Mammary epithelial cell (primary cell): ENCODE measurements at places on chromosomes 6 and 20.

DNA sequence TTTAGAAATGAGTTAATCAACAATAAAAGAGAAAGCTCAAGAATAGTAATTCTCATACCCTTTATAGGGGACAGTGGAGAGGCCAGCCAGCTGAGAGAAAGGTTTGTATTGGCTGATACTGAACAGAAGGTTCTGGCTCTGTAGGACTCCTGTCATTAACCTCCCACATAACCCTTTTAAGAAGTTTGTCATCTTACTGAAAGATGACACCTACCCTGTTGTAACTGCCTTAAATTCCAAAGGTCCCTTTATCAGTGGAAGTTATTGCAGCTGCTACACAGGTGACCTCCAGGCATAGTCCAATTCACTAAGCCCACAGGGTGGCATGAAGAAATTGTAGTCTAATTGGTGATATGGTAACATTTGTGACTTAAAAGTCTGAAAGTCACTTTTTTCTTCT, 790.1 kb downstream of the TENT5A start:
- no peak for DNase-seq

DNA sequence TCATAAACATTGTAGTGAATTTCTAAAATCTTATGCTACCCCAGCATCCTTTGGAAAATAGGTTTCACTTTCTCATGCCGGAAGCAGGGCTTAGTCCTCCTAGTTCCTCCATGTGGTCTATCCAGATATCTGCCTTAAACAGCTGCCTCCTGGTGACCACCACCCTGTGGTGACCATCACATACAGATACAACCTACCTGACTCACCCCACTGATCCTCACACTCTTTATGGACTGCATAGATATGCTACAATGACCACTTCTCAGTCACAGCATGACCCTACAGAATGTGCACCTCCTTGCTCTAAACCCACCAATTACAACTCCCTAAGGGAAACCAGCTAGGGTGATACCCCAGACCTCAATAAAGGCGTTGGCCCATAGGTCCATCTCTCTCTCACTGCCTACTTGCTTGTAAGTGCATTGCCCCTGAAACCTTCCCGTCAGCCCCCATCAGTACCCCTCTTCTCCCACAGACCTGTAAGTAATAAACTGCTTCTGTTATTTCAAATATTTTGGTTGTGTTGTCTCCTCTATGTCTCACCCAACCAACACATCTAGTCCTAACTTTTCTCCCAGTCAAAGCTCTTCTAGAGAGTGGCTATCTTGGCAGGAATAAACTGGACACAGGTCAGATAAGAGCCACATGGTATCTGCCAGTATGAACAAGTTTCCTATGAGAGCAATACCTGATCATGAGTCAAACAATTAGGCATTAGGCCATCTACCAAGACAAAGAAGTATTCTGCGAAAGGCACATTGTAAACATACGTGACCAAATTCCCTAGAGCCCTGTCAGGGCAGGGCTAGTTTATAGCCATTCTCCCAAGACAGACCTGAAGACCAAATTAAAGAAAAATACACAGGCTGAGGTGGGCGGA, 39.4 kb upstream of the PLEKHG1 start:
- peak; percentile 98 for DNase-seq

DNA sequence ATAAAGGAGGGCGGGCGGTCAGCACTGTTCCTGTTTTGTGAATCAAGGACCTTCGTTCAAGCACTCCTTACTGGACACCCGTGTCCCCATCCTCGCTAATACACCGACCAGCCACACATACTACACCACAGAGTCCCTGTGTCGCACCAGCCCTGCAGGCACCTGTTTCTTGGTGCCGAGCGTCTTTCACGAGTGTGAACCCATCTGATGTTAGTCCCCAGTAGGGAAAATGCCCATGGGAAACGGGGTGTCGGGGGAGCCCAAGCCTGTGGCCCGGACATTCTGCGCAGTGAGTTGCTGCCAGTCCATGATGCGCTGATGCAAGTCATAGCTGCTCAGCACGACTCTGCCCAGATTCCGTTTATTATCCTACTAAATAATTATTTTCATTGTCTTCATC, 74.7 kb downstream of the TTLL2 start:
- no peak for DNase-seq

GRCh38 chr20:46959821-46960220, 65.2 kb downstream of the EYA2 start:
- no peak for DNase-seq

GRCh38 chr6:108009894-108010293, 51.9 kb upstream of the SEC63 start:
- peak; percentile 91 for DNase-seq

DNA sequence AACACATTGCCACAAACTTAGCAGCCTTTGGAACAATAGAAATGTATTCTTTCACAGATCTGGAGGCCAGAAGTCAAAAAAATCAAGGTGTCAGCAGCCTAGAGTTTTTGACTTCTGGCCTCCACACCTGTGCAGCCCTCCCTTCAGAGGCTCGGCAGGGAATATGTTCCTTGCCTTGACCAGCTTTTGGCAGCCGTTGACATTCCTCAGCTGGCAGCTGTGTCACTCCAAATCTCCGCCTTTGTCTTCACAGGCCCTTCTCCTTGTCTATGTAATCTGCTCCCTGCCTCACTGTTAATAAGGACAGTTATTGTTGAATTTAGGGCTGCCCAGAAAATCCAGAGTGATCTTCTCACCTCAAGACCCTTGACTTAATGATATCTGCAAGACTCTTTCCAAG, 17.2 kb upstream of the AHI1 start:
- no peak for DNase-seq

- DNase-seq = no peak
Observed at GRCh38 chr20:60365882-60366281, 407.7 kb downstream of the CDH26 start.

DNA sequence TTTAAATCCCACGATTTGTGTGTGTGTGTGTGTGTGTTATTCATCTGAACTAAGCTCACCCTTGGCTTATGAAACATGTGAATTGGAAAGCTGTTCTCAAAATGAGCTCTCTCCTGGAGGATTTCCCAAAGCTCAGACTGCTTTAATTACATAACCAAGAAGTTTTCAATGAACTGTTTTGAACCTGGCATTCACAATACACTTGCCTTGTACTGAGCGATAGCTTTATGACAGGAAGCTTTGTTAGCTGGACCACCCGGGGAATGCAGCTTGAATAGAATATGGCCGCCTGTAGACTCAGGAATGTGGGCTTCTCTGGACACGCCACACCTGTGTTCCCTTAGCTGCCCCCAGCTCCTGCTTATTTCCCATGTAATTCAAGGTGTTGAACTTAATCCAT, 71.4 kb upstream of the PREP start:
- no peak for DNase-seq

DNA sequence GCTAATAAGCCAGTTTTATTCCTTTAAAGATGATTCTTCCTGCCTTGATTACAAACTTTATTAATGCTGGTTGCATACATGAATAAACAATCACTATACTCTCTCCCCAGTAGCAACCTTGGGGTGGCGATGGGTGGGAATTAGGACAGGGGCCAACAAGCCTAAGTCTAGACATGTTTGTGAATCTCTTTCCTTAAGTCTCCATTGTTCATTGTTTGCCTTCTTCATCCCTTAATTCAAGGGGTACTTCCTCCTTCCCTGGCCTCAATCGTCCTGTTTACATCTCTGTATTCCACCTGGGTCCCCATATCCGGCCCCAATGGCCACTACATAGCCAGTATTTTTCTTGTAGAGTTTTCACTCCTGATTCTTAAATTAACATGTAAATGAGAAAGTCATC, 66.0 kb downstream of the ARHGAP18 start:
- DNase-seq = peak; percentile 62

- no peak for DNase-seq
Observed at GRCh38 chr20:50523552-50524167, 13.5 kb downstream of the PTPN1 start.

DNA sequence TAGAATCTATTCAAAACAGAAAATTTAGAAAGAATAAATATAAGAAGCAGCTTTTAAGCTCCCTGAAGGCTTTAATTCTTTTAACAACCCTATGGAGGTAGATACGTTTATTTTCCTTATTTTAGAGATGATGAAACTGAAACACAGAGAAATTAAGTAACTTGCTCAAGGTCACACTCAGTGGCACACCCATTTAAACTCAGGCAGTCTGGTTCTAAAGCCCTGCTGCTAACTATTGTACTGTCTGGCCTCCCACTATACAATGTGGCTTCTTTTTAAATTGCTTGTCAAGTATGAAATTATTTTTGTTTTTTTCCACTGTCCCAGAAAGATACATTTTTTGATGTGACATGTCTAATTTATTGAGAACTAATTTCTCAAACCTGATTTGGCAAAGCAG, 55.7 kb downstream of the FAM217A start:
- no peak for DNase-seq

GRCh38 chr6:159168536-159169192, 536 bp upstream of the FNDC1 start:
- no peak for DNase-seq

- peak; percentile 58 for DNase-seq
Observed at GRCh38 chr6:112086744-112087135, 542 bp downstream of the TUBE1 start.

GRCh38 chr20:37407019-37407566, 61.2 kb downstream of the SRC start:
- DNase-seq = peak; percentile 57

GRCh38 chr6:63213325-63213724, 2.1 kb downstream of the FKBP1C start:
- DNase-seq = no peak

GRCh38 chr6:100946021-100946540, 65.0 kb upstream of the ASCC3 start:
- DNase-seq = no peak

- DNase-seq = no peak
Observed at GRCh38 chr20:58215116-58215515, 13.3 kb downstream of the ANKRD60 start.

DNA sequence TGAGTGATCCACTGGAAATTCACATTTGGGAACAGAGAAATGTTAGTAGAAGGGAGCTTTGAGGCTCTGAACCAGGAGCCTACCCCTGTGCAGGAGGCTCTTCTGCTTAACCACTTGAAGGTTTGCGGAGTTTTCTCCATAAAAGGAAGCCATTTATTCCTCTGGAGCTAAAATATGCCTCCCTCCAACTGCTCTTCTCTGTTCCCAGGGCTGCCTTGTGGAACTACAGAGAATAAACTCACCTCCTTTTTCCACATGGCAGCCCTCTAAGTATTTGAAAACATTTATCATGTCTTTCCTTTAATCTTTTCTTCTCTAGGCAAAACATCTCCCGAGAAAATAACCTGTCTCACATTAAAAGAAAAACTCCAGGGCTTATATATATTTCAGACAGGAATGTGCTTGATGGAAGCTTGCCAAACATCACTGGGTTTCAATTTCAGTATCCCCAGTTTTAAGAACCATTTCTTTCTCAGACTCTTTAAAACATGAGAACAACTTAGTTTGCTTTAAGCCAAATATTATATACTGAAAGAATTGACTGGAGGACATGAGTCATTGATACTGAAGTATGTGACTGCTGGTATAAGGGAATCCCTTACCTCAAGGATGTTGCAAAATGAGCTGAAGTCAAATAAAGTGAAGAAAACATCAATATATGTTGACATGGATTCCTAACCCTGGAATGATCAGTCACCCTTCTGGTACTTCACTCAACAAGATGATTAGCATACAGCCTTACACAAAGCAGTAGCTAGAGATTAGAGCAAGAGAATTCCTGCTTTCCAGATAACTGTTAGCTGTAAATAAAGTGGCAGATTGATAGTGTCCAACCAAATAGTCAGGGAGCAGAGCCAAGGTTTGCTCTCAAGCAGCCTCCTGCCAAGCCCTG, 74.0 kb downstream of the ZBTB2 start:
- DNase-seq = peak; percentile 69

DNA sequence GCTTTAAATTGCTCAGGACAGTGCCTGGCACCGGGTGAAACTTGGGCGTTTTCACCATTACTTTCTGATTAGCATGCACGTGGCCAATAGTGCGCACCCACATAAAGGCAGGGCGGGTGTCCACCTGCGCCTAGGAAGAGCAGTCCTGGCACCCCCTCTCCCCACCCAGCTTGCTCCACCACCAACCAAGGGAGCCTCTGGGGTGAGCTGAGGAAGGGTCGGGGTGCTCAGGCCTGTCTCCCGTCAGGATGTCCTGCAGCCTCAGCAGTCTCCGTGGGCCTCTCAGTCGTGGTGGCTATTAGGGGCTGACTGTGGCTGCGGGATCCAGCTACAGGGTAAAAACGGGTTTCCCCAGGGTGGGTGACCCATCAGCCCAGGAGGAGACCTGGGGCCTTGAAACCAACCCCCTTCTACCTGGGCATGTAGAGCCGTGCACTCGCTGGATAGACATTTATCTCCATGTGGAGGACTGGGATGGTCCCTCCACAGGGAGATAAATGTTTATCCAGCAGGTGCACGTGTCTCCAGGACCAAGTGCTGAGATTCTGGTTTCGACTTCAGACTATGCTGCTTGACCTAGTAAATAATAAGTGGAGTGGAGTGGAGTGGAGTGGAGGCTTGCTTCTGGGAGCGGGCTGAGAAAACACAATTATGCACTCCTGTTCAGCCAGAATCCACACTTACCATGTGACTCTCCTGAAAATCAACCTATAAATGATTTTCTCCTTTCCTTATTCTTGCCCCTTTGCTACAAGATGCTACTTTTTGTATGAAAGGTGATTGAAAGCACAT, 91.1 kb downstream of the ZDHHC14 start:
- no peak for DNase-seq

DNA sequence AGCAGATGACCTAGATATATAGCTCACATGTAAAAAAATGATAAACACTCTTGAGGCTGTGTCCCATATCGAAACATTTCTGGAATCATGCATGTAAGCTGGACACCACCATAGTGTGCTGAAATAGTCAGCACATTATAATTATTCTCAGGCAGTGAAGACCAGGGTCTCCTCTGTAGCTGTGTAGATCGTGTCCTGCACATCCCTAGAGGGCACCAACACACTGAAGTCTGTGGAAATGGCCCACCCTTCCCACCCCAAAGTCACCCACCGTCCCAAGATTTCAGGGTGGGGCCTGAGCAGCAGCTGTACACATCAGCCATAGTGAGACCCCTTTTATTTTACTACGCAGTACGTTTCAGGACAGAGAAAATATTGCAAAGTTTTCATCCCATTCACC, 21.0 kb upstream of the TMEM30A start:
- DNase-seq = no peak

GRCh38 chr6:22145823-22146677, 150.8 kb downstream of the PRL start:
- DNase-seq = peak; percentile 17

DNA sequence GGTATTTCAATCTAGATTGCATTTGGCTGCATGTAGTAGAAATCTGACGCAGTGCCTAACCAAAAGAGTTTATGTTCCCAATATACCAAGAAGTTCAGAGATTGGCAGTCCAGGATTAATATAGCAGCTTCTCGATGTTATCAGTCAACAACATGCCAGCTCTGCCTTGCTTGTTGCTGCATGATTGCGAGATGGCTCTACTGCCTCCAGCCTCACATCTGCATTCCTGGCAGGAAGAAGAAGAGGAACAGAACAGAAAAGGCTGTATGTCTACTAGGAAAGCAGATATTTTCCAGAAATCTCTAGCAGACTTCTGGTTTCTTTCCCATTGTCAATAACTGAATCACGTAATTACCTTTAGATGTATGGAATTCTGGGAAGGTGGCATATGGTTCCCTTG, 60.8 kb downstream of the SLC35D3 start:
- DNase-seq = peak; percentile 16
